ENCODE measurements at places on chromosomes 5 and 9. TPM values are rescaled to one million over a fixed set of nuclear protein-coding genes. Genes with fewer than 3 reads are reported as not detected.

IL5 gene
- total RNA-seq: 5.0 TPM

IRX1 gene
- not detected for total RNA-seq

DNA sequence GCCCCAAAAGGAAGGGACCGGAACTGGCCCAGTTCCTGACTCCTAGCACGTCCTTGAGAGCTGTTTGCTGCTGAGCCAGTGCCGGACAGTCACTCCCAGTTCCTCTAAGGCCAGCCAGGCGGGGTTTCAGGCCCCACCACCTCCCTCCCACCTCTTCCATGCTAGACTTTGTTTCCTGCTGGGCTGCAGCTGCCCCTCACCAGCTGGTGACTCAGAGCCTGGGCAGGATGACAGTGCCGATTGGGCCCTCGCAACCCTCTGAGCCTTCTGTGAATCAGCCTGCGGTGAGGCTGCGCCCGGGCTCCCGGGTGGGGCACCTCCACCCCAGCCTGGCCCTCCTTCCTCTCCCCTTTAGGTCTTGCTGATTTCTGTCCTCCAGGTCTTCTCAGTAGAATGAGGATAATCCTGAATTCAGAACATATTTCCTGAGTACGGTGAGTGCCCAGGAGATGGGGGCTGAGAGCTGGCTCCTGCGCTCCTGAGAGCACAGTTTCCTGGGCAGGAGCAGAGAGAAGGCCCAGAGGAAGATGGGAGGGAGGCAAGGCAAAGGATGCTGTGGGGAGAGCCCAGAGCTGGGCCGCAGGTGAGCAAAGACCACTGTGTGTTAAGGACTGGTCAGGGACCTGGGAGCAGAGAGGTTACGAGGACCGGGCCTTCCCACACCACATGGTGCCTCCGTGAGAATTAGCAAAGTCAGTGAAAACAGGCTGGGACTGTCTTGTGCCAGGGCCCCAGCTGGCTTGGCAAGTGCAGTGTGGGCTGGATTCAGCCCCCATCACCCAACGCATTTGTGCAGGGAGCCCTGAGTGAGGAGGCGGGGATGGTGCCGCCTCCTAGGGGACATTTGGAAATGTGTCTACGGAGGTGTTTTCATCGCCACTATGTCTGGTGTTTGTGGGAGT lies 32.9 kb upstream of the STXBP1 start:
- DNase-seq: peak; percentile 90
- H3K27ac ChIP-seq: peak overlapping the region; percentile 80
- H3K27me3 ChIP-seq: peaks cover 2% of the 10 kb centered on the region
- H3K4me3 ChIP-seq: peak overlapping the region; percentile 72
- peaks cover 31% of the 10 kb centered on the region for H3K4me1 ChIP-seq
- no peaks in the 10 kb centered on the region for H3K36me3 ChIP-seq

DNA sequence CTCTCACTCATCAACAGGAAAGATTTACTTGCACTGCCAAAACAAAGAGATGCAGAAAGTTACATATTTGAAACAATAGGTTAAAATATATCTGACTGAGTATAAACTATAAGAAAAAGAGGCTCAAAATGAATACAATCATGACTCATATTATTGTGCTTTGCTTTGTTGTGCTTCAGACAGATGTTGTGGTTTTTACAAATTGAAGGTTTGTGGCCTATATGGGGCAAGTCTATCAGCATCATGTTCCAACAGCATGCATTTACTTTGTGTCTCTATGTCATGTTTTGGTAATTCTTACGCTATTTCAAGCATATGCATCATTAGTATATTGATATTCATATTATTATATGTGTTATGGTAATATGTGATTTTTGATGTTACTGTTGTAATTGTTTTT lies 330.0 kb downstream of the PRR16 start:
- no peak for DNase-seq
- H3K36me3 ChIP-seq: no peaks in the 10 kb centered on the region
- no peak overlapping the region for H3K4me3 ChIP-seq
- H3K27ac ChIP-seq: no peak overlapping the region
- no peaks in the 10 kb centered on the region for H3K27me3 ChIP-seq

DNA sequence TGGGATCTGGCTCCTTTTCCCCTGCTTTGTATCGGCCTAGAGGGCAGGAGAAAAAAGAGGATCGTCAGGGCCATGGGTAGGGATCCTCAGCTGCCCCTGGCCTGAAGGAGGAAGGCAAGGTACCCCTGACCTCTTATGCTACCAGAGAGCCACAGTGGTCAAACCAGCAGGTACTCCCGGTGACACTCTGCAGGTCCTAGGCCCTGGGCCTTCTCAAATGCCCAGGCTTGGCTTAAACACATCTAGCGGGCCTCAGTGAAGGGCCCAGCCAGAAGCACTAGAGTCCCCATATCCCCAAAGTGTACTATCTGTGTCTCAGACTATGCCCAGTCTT lies 3.5 kb downstream of the IRF1 start:
- H3K27ac ChIP-seq: peak overlapping the region; percentile 96
- H3K4me1 ChIP-seq: peaks cover 57% of the 10 kb centered on the region
- H3K27me3 ChIP-seq: no peaks in the 10 kb centered on the region
- no peak for DNase-seq
- H3K36me3 ChIP-seq: peaks cover 76% of the 10 kb centered on the region

All from activated CD4-positive, alpha-beta memory T cell treated with anti-CD3 and anti-CD28 coated beads for 36 hours (primary cell).